Right ventricle myocardium inferior (tissue), 1 donor: ENCODE measurements at places on chromosomes 4 and X.

DNA sequence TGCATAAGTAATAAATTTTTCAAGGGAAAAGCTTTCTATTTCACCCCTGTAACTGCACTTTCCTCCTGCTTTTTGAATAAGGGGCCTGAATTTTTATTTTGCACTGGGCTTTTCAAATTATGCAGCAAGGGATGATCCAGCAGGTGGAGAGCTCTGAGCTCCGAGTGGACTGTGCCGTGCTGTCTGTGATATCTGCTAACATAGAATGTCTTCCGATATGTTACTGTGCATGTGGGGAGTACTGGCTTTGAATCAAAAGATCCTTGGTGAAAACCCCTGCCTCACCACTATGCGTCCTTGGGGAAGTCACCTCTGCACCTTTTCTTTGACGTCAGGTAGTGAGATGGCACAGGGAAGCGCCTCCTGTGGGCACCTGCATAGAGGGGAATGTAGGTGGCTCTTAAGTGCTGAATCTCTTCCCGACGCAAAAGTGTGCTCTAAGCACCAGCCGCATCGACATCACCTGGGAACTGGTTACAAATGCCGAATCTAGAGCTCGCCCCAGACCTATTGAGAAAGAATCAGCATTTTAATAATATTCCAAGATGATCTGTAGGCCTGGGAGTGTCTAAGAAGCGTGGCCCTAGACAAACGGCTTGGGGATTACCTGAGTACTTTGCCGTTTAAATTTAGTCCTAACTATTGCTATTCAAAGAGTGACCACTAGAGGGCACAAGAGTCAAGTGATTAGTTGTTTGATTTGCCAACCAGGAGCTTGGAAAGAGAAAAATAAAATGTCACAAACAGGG lies 19.2 kb upstream of the WFS1 start:
- DNase-seq: no peak

DNA sequence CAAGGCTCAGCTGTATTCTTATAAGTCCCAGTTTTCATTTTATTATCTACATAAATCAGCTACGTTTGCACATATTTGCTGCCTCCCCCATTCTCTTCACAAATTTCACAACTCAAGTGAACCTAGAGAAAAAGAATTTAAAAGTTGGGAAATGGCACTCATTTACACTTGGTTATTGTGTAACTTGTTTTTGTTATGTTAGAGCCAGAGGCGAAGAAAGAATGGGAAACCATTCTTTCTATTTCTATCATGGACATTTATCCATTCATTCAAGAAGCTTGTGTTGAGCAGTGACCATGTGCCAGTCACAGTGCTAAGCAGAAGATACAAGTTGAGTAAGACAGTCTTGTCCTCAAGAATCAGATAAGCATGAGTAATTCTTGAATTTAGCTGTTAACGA lies 13.5 kb downstream of the LIAS start:
- DNase-seq: no peak

DNA sequence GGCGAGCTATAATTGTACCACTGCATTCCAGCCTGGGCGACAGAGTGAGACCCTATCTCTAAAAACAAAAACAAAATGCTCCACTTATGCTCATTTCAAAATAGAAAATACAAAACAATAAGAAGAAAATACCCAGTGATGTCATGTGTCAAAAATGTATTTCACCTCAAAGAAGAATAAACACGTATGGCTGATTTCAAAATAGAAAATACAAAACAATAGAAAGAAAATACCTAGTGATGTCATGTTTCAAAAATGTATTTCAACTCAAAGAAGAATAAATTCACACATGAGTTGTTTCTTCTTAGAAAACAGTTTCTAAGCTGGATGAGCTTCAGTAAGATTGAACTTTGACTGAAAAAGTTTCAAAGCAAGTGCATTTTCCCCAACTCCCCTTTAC lies 20.3 kb upstream of the PDCL2 start:
- no peak for DNase-seq

GRCh38 chrX:152444338-152444737 lies 6.8 kb downstream of the GABRA3 start:
- DNase-seq: no peak

GRCh38 chrX:130264573-130264972 lies 4.1 kb downstream of the ZNF280C start:
- DNase-seq: no peak

DNA sequence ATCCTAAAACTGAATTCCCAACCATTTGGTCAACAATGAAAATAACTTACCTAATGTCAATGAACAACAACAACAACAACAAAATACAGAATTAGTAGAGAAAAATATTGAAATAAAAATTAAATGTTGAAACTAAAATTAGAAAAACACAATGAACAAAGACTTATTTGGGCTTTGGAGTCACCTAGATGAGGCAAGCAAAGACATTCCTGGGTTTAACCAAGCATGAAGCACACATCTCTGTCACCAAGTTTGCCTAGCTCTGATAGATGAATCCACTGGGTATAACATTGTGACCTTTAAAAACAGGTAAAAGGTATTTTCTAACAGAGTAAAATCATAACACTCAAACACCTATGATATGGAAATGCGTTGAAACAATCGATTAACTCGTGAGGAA lies 13.2 kb upstream of the SYTL5 start:
- no peak for DNase-seq

GRCh38 chrX:27987862-27988646 lies 6.8 kb upstream of the DCAF8L1 start:
- DNase-seq: no peak

DNA sequence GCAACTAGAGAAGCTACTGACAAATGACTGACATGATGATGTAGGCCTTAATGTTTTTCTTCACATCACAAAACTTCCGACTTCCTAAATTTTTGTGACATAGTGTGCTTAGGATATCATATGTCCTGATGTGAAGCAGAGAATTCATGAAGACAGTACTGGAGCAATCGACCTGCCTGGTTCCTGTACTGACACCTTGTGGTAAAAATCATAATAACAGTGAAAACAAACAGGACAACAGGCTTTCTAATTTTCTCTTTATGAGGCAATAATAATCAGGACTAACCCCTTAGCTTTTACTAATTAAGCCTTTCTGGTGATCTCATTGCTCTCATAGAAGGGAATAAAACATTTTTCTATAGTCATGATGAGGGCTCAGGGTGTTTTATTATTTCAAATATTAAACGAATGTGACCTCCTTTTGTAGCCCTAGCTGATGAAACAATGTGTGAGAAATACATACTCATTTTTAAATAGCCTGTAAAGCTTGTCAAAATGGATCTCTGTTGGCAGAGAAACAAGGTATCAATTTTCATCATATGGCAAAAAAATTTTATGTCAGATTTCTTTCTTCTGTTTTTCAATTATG lies 158.4 kb downstream of the TENT5D start:
- DNase-seq: no peak

DNA sequence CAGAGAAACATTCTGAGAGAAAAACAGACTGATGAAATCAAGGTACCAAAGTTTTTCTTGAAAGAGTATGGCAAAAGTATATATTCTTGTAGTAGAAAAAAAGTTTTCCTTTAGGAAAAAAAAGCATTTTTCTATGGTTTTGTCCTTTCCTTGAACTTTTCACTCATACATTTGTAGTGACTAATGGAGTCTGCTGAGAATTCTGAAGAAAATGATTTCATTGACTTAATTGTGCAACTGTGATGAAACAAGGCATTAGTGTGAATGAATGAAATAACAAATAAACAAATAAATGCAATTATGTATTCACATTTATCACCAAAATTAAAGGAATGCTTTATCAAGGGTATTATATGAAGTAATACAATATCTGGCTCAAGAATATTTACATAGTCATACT lies 5.7 kb downstream of the CSN1S1 start:
- DNase-seq: no peak

GRCh38 chr4:41991916-41992767 lies 1.8 kb downstream of the SLC30A9 start:
- no peak for DNase-seq

GRCh38 chr4:38983787-38984598 lies 48.2 kb downstream of the TMEM156 start:
- DNase-seq: no peak

- no peak for DNase-seq
Observed at GRCh38 chr4:138890891-138891570, 124.5 kb upstream of the NOCT start.

GRCh38 chr4:123833171-123833643 lies 436.6 kb downstream of the SPRY1 start:
- no peak for DNase-seq

DNA sequence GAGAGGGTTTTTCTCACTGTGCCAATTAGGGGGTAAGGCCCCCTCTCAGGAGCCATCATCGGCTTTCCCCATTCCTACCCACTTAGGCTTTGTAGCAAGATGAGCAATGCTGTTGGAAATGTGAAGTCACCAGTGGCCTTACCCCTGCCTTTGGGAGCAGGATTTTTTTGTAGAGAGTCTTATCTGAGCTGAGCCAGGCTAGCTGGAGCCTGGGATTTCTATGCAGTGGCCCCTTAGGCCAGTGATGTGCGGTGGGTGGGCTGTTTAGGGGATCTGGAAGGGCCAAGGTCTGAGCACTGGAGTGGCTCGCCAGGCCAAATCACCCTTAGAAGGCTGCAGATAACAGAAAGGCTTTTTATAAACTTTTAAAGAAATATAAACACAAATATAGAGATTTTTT lies 4.2 kb downstream of the CXorf65 start:
- no peak for DNase-seq

- DNase-seq: no peak
Observed at GRCh38 chr4:68433582-68433981, 13.7 kb upstream of the TMPRSS11E start.

- DNase-seq: no peak
Observed at GRCh38 chr4:141543176-141543575, 93.2 kb upstream of the IL15 start.
